ENCODE measurements at places on chromosomes 12 and 14.

DNA sequence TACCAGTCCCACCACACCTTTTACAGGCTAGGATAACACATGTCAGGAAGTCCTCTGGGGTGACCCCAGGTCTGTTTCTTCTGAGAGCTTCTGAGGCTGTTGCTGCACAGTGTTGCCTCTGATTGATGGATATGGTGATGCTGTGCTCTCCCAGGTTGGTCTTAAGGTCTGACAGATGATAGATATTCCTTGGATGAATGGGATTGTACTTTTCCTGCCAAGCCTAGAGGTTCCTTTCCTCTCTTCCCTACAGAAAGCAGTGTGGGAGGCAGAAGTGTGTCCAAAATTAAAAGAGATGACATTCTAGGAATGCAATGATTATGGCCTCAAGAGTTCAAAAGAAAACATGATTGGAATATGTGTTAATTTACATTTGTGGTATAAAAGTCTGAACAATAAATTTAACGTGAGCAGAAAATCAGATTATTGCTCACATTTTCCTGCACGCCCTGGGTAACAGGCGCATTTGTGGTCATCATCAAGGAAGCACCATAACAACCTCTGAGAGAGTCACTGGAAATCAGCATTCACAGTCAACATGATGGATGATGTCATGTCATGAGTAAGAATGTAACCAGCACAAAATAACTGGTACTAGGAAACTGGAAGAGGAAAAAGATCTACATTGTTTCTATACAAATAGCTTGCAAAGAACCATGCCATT is 73.7 kb downstream of the BBS10 start:
- peak; percentile 79 for DNase-seq

GRCh38 chr12:265096-265495 is 2.5 kb upstream of the SLC6A13 start:
- DNase-seq = no peak

DNA sequence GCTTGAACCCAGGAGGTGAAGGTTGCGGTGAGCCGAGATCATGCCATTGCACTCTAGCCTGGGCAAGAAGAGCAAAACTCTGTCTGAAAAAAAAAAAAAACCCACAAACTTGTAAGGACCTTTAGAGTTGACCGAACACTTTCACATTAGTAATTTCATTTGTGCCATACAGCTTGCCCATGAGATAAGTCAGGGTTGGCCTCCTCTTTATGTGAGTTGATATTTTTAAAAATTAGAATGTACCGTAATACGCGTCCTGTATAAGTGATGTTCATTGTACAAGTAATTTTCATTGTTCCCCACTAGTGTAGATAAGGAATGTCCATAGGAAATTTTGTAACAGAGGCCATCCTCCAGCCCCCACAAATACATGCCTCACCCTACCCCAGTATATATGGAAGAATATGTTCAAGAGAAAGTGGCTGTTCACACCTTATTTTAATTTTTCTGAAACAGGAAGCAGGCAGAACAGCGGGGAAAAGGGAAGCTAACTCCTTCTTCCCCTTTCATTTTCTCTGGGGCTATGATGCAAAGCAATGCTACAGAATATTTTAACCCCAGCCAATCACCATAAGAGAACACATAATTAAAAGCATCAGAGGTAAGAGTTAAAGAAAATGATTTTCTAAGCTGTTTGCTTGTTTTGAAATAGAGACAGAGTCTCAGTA is 31.9 kb upstream of the HIF1A start:
- DNase-seq = no peak

GRCh38 chr12:92927436-92928281 is 1.4 kb downstream of the EEA1 start:
- peak; percentile 73 for DNase-seq

- DNase-seq = no peak
Observed at GRCh38 chr12:78977304-78977867, 112.8 kb downstream of the SYT1 start.

- DNase-seq = no peak
Observed at GRCh38 chr12:43836475-43836989, 651 bp downstream of the TMEM117 start.

DNA sequence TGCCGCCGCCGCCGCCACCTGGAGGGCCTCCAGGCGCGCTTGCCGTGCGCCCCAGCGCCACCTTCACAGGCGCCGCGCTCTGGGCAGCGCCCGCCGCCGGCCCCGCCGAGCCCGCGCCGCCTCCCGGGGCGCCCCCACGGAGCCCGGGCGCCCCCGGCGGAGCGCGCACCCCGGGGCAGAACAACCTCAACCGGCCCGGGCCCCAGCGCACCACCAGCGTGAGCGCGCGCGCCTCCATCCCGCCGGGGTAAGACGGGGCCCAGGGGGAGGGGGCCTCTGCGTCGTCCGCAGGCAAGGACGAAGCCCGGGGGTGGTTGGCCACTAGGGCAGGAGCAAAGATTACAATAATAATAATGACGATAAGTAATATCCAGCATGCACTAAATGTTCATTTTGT is 21.3 kb downstream of the DTX1 start:
- DNase-seq = no peak

All from NCI-H226 (cell line).